ENCODE measurements at places on chromosomes 1 and 21. TPM values are rescaled to one million over a fixed set of nuclear protein-coding genes. Genes with fewer than 3 reads are reported as not detected.

GRCh38 chr1:217526636-217527035 is 104.3 kb downstream of the GPATCH2 start:
- H3K27ac ChIP-seq: no peak overlapping the region
- DNase-seq: no peak
- no peaks in the 10 kb centered on the region for H3K36me3 ChIP-seq
- no peaks in the 10 kb centered on the region for H3K4me1 ChIP-seq
- no peaks in the 10 kb centered on the region for H3K27me3 ChIP-seq

Gene GJB4
- 0.07 TPM for total RNA-seq

Gene RHD
- 0.21 TPM for total RNA-seq

Gene TLCD4
- total RNA-seq: 3.5 TPM

DNA sequence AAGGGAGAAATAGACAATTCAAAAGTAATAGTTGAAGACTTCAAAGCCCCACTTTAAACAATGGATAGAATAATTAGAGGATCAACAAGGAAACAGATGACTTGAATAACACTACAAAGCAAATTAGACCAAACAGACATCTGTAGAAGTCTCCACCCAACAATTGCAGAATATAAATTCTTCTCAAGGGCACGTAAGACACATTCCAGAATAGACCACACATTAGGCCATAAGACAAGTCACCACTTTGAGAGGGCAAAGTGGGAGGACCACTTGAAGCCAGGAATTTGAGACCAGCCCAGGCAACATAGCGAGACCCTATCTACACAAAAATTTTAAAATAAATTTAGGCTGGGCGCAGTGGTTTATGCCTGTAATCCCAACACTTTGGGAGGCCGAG is 20.5 kb upstream of the RNF186 start:
- H3K27ac ChIP-seq: no peak overlapping the region
- H3K27me3 ChIP-seq: no peaks in the 10 kb centered on the region
- no peaks in the 10 kb centered on the region for H3K4me1 ChIP-seq
- no peak overlapping the region for H3K4me3 ChIP-seq

Gene S100A2
- not detected for total RNA-seq

Gene TMEM61
- 2.0 TPM for total RNA-seq

Gene OR2T34
- not detected for total RNA-seq

GRCh38 chr1:180343921-180344769 is 114.1 kb downstream of the LHX4 start:
- no peak overlapping the region for H3K27ac ChIP-seq
- no peaks in the 10 kb centered on the region for H3K27me3 ChIP-seq
- no peak overlapping the region for H3K4me3 ChIP-seq
- no peak for DNase-seq

Gene PROK1
- total RNA-seq: not detected

DNA sequence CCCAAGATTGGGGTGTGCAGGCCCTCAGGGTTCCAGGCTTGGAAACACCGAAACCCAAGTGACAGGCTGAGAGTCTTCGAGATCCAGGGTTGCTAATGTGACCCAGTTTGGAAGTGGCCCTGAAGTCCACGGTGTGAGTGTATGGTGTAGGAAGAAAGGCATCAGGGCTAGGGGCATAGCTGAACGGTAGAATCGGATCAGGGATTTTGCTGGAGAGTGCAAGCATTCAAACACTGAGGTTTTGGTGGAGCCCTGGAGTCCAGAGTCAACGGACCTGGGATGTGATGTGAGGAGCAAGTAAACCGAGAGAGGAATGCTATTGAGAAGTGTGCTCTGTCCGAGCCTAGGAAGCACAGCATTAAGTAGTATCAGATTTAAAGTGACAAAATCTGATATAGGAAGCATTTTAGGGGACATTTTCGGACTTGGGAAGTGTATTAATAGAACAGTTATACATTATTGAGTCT is 958 bp downstream of the NFYC start:
- H3K36me3 ChIP-seq: no peaks in the 10 kb centered on the region
- H3K27me3 ChIP-seq: no peaks in the 10 kb centered on the region
- peak; percentile 63 for DNase-seq
- H3K4me3 ChIP-seq: peak overlapping the region; percentile 69
- H3K4me1 ChIP-seq: peaks cover 44% of the 10 kb centered on the region

GRCh38 chr1:13465515-13465914 is 48.3 kb downstream of the LRRC38 start:
- H3K4me1 ChIP-seq: no peaks in the 10 kb centered on the region
- H3K27me3 ChIP-seq: no peaks in the 10 kb centered on the region
- no peak overlapping the region for H3K27ac ChIP-seq
- no peaks in the 10 kb centered on the region for H3K36me3 ChIP-seq
- no peak overlapping the region for H3K4me3 ChIP-seq

Gene EVI5
- 15.6 TPM for total RNA-seq
